Stimulated activated CD4-positive, alpha-beta T cell treated with anti-CD3 and anti-CD28 coated beads, Interleukin-15, amount 100 ng/mL, for 1 hour (primary cell): ENCODE measurements at places on chromosomes 4 and X.

DNA sequence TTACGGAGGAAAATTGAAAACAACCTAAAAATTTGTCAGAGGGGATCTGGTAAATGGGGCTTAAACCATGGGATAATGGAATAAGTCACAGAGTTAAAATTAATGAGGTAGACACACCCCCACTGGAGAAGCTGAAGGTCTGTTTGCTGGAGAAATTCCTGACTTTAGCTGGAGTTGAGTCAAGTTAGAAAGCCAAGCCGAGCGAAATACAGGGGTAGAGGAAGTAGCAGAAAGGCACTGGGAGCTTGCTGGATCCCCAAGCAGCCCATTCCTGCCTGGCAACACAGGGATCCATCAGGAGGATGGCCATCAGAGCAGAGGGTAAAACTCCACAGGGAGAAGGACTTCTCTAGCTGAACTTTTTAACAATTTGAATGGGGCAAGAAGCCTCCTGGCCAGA is 163.8 kb downstream of the ATRX start:
- no peak for DNase-seq

DNA sequence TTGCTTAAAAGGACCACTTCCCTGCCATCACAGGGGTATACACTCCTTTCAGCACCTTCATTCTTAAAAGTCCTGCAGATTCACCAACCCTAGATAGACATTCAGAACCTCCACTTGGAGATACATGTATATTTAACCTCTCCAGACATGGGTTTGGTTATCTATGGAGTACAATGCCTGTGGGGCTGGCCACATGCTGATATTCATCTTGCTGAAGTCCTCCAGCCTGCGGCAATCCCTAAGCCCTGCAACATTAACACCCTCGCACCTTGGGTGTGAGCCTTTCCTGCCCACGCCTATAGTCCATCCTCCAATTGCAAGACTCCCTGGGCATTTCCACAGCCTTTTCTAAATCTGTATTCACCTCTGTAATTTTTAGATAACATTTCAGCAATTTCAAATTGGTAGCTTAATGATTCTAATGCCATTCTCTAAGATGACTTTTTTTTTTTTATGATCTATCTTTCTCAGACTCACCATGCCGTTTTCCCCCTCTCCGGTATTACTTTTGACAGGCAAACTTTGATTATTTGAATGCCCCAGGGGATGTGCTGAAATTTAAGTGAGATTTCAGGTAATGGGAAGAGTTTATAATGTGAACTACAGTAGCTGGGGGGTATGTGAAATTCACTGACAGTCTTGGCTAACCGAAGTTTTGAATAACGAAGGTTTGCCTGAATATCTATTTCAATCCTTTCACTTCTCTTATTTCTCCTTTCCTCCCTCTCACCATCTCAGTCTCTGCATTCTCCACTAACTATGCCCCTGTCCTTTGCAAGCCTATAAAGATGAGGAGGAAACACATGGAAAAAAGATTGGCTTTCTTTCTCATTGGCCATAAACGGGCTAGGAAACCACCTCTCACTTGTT is 24.1 kb downstream of the CCDC149 start:
- DNase-seq = no peak

DNA sequence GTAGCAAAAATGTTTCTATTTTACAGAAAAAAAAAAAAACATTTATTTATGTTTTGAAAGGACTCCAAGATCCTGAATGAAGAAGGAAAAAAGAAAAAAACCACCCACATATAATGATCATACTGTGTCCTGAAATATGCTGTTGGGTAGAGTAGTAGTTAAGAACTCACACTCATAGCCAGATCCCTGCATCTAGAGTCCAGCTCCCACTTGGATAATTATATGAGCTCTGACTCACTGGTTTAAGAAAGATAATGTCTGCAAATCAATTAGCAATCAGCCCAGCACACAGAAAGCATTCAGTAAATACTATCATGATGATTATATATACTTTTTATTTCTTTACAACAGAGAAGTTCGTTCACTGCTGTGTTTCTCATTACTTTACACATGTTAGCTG is 46.7 kb upstream of the MXRA5 start:
- no peak for DNase-seq

DNA sequence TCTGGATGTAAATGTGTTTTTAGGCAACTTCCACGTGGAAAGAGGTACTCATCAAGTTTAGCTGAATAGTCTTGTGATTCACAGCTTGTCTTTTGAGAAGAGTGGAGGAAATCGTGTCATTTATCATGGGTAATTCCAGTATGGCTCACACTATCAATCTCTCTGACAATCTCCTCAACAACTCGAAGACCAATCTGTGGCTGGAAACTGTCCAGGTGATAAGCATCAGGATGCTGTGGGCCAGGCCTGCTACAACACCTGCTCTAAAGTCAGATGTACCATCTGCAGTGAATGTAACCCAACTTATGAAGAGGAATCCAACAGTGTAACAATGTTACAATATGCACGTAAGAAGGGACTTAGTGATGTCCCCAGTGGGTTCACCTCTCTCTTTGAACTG is 132.1 kb upstream of the GK2 start:
- no peak for DNase-seq

GRCh38 chr4:177159600-177159999 is 150.1 kb upstream of the NEIL3 start:
- DNase-seq = no peak

- no peak for DNase-seq
These were observed 71.9 kb upstream of the PHOX2B start for GRCh38 chr4:41820473-41820872.

DNA sequence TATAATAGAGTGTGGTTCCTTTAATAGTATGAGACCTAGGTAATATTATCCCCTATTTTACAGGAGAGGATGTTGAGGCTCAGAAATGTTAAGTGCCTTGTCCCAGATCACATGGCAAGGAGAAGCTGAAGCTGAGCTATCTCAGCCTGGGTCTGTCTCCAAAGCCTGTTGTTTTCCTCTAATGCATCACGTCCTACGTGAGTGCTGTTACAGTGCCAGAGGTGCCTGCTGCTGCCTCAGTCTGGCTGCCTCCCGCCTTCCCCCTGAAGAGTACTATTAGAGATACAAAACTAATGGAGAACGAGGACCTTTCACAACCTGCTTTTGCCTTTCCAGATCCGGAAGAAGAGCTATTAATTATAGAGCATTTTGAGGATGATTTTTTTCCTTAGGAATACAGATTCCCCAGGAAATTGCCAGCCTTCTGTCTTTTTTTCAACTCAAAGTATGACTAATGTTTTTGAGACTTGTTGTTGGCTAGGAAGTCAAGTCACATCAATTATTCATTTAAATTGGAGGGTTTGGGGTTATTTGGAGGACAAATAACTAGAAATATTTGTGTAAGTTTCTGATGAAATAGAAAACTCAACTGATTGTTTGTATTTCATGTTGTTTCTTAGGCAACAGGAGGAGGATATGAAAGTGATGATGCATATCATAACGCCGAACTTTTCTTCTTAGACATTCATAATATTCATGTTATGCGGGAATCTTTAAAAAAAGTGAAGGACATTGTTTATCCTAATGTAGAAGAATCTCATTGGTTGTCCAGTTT is 43.9 kb upstream of the MTMR1 start:
- no peak for DNase-seq

- DNase-seq = no peak
These were observed 4.3 kb downstream of the TMPRSS11E start for GRCh38 chr4:68451246-68452211.

DNA sequence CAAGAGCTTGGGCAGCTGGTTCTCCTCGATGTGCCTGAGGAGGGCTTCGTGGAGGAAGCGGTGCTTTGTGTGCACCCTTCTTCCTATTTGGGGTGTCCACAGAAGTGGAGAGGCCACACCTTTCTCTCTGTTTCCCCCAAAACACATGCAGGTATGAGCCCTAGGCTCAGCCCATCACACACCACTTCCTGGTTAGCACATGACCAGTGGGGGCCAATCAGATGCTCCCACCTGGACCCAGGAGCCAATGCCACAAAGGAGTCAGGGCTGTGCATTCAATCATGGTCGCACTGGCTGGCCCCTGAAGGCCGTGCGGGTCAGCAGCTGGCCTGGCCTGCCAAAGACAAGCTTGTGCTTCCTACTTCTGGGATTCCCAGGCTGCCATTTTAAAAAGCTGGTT is 51.4 kb downstream of the PPP2R2C start:
- no peak for DNase-seq
